ENCODE measurements at places on chromosomes 1 and 21.

GRCh38 chr1:76115171-76115570 lies 40.6 kb downstream of the ST6GALNAC3 start:
- DNase-seq = no peak

DNA sequence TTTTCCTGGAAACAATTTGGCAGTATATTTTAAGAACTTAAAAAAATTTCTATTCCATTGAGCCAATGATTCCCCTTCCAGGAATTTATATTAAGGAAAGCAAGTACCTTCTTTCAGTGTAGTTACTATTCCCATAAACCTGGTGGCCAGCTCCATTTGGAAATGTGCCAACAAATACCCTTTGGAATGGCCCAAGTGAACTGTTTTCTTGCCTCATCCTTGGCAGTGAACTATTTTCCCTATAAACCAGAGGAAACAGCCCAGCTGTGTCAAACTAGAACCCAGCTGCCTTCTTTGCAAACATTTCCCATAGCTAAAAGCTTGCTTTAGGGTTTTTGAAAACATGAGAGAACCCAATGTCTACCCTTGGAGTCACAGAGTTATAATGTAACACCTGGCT lies 496.9 kb downstream of the NEGR1 start:
- no peak for DNase-seq

DNA sequence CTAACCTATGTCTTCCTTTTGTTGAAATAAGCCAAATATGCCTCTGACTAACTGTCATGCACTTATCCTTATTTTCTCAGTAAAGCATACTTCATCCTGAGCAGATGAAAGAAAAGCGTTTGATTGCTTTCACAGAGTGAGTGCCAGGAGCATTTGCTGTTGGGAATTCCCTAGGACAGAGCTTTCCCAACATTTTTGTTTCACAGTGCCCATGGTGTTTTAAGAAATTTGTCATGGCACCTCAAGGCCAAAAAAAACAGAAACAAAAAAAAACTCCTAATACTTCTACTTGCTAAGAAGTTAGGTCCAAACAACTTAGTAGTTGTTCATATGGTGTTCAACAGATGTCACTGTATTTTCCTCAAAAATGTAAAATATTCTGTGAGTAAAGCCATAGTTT lies 120.8 kb upstream of the BMP8A start:
- DNase-seq = no peak

- no peak for DNase-seq
Observed at GRCh38 chr1:8409106-8409505, 91.2 kb downstream of the SLC45A1 start.

DNA sequence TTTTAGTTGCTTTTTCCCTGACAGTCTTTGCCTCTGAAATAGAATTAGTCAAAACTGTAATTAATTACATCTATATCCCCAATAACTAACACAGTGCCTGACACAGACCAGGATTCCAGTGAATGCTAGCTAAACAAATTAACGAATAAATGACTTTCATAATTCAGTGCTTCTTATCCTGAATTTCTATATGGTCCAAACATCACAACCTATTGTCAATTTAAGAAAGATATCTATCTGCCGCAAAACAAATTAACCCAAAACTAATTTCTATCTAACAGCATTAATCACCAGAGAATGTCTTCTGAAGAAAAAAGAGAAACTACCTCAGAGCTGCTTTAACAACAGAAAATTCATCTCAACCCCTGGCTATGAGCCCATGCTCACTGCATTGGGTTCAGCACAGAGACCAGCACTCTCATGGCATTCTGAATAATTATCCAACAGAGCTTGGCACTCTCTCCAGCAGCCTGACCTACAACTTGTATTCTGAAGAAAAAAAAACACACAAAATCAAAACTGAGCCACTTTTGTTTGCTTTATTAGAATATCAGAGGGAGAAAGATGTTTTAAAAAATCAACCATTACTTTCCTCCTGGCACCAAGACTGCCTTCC lies 547.3 kb upstream of the BEND5 start:
- DNase-seq = no peak

DNA sequence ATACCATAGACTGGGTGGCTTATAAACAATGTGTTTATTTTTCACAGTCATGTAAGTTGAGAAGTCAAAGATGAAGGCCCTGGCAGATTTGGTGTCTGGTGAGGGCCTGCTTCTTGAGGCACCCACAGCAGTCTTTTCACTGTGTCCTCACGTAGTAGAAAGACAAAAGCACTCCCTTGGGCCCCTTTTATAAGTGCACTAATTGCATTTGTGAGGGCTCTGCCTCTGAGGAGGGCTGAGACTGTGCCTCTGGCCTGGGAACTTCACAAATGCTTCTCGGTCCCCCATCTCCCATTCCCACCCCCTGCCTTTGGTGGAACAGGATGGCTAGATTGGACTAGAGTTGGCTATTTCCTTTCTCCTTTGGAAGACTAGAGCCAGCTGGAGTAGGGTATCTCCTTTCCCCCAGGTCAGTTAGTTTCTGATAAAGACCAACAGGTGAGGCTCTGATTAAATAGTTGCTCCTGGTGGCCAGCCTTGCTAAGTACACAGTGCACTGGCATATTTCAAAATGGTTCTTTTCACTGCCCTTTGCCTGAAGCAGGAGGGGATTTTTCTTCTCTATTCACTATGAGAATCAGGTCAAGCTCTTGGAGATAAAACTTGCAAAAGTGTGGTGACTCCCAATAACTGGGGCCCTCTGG lies 82.9 kb downstream of the PLPPR4 start:
- DNase-seq = no peak

GRCh38 chr1:121458291-121459048 lies 273.7 kb downstream of the SRGAP2C start:
- no peak for DNase-seq

Measured in GM19239 (cell line).